NCI-H187 treated with DMSO at 0.1 percent for 48 hours (cell line): ENCODE measurements at places on chromosomes 16 and 17.

- DNase-seq: no peak
These were observed 252.5 kb downstream of the SLC39A11 start for GRCh38 chr17:72840019-72840418.

DNA sequence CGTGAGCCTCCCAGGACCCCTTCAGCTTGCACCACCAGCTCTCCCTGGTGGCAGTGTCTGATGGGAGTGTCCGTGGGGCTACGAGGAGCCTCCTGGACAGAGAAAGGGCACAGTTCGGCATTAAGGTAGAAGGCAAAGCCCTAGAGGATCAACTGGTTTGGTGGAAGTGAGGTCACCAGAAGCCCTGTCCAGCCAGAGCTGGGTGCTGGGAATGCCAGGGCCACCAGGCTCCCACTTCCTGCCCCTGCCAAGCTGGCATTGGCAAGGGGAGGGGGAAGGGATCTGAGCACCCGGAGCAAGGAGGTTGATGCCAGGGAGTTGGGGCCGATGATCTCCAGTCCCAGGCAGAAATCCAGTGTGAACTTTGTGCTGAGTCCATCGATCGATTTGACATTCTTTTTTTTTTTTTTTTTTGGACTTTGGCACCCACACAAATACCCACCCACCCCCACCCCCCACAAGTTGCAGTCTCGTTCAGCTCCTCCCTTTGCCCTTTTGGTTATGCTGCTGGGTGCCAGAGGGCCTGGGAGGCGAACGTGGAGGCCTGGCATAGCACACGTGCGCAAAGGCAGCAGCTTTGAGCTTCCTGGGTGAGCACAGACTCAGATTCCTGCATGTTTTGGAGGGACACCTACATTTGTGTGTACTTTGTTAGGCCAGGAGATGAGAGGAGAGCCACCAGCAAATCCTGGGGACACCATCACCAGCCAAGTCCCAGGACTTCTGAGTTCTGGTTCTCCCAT is 2.1 kb downstream of the NHERF1 start:
- no peak for DNase-seq

DNA sequence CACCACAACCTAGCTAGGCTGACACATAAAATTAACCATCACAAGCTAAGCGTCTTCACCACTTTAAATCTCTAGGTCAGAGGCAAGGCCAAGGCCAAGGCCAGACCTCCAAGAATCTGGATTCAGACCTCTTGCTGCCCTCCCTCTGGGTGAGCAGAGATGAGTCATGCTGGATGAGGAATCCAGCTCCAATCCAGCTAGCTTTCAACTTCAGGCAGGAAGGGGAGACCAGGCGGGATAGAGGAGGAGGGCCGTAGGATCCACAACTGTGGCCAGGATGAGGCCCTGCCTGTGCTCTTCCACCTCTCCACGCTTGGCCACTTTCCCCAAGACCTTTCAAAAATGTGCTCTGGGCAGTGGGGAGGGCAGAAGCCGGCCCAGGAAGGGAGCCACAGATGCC is 14.7 kb downstream of the LRRC75A start:
- DNase-seq: no peak

- DNase-seq: no peak
These were observed 1.6 kb upstream of the ARMC7 start for GRCh38 chr17:75108193-75108592.
